ENCODE measurements at places on chromosomes 3 and 15. TPM values are rescaled to one million over a fixed set of nuclear protein-coding genes. Genes with fewer than 3 reads are reported as not detected.

The CKMT1A gene
- total RNA-seq: 0.43 TPM

The CPN2 gene
- total RNA-seq: 2.3 TPM

The MFSD1 gene
- 32.2 TPM for total RNA-seq

The COL6A6 gene
- total RNA-seq: 2.2 TPM

The SPTSSB gene
- total RNA-seq: 0.57 TPM

The NKTR gene
- total RNA-seq: 21.2 TPM

The FAM81A gene
- 11.0 TPM for total RNA-seq

The IL5RA gene
- total RNA-seq: 0.65 TPM

DNA sequence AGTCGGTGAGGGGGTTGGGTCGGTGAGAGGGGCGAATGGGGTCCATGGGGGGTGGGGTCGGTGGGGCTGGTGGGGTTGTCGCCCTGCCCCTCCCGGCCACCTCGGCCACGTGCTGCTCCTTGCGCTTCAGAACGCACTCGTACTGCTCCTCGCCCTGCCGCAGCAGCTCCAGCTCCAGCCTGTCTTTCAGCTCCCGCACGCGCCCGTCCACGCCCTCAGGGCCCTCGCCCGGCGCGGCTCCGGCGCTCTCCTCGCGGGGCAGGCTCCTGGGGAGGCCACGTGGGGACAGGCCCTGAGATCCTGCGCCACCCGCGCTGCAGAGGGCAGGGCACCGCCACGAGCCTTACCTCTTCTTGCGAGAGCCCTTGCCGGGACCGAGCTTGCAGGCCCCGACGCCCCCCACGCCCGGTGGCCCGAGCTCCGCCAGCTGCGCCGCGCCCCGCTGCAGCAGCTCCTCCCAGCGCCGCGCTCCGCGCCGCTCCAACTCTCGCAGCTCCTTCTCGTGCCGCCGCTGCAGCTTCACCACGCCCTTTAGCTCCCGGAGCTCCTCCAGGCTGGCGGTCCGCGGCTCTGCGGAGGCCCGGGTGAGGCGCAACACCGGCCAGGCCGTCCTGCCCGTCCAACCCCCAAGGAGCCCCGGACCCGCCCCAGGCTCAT lies 8.2 kb upstream of the ANKRD63 start:
- DNase-seq: peak; percentile 76

GRCh38 chr3:154734468-154734867 lies 304.5 kb upstream of the GPR149 start:
- DNase-seq: no peak

DNA sequence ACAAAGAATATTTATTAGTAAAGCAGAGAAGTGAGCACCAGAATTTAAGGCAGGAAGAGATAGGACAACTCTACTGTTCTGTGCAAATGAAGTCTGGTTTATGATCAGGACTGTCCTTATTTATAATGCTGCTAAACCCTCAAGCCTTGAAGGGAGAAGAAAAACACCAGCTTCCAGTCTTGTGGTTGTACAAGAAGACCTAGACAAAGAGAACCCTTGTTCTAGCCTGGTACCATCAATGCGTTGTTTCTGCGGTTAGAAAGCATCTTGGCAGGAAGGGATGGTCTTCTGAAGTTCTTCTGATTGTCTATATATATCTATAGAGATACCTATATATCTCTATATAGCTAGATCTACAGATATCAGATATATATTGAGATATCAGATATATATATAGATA lies 33.8 kb downstream of the PDCD10 start:
- DNase-seq: no peak

- no peak for DNase-seq
Observed at GRCh38 chr15:64070106-64070505, 23.5 kb downstream of the CIAO2A start.

GRCh38 chr3:153245661-153246060 lies 83.6 kb downstream of the RAP2B start:
- no peak for DNase-seq

DNA sequence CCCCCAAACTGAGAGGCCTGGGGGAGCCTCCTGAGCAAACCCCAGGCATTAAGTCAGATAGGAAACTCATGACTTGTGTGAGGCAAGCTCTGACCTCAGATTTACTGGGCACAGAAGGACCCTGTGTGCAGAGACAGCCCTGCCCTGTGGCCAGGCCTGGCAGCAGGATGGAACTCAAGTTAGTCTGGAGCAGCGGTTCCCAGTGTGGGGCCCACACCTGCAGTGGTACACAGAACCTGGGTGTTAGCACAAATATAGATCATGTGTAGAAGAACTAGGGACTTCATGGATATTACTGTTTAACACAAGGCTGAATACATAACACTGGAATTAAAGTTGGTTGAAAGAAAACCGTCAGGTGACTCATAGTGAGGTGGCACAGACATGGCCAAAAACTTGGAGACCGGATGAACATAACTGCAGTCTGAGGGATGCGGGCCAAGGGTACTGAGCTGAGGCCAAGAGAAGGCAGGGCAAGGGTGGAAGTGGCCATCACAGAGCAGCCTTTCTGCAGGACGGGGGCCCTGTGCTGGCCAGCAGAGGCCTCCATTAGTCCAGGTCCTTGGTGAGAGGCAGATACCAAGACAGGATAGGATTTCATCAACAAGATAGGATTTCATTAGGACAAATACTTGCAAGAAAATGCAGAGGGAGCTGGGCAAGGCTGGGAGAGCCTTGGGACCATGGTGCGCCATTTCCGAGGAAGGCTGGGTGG lies 40.9 kb downstream of the IRAK2 start:
- no peak for DNase-seq

- DNase-seq: no peak
Observed at GRCh38 chr3:36989568-36989967, 3.4 kb downstream of the EPM2AIP1 start.

DNA sequence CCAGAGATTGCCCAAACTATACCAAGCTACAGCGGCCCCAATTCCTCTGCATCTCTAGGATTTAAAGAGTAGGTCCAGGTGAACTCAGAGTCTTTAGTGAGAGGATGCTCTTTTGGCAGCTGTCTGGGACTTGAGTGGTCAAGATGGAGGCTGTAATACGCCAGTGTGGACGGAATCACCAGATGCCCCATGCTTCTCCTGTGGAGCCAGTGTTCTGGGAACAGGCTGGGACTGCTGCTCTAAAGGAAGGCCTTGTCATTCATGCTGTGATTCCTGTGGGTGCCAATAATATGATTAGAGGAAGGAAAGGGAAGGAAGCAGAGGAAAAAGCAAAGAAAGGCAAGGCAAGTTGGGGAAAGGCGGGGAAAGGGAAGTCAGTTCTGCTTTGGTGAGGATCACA lies 17.4 kb upstream of the NOX5 start:
- no peak for DNase-seq

DNA sequence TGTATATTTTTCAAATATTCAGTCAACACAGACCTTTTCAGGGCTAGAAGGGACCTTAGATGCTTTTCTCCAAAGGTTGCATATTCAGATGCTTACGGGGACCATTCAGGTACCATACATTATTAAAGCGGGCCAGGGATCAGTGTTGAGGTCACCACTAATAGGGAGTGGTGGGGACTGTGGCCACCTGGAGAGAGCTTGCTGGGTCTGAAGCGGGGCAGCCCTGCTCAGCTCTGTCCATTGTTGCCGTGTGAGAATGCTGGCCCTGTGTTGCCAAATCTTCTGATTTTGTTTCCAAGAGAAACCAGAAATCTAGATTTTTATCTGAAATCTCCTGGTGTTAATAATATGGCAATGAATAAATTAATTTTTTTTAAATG lies 23.7 kb downstream of the ABHD2 start:
- DNase-seq: no peak

- DNase-seq: no peak
Observed at GRCh38 chr15:60649845-60650548, 171.1 kb upstream of the ICE2 start.
